IPS-NIHi11 (cell line): ENCODE measurements at places on chromosomes 2 and 18.

DNA sequence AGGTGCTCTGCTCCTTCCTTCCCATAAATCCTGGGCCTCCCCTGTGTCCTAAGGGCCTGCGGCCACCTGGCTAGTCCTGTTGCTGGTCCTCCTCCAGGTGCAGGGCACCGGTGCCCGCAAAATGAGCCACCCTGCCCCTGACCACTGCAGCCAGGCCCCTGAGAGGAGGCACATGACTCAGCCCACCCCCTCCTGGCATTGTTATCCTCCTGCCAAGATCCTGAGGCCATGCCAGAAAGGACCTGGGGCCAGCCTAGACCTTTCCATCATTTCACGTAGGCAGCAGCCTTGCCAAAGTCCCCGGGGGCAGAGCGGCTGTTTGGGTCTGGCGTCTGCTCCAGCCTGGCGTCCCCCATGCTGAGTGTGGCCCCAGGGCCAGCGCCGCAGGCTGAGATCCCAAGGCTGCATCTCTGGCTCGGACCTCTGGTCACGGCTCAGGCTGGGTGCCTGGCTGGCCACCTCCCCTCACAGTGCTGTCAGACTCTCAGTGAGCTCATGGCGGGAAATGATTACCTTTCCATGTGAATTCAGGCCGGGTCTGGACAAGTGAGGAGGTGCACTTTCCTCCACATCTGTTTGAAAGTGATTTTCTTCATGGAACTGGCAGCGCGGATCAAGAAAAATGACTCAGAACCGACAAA, 81.0 kb downstream of the NDUFA10 start:
- DNase-seq, result no peak

GRCh38 chr2:38862476-38862875, 13.3 kb downstream of the DHX57 start:
- no peak for DNase-seq

GRCh38 chr2:99944019-99944418, 198.4 kb downstream of the AFF3 start:
- DNase-seq, result no peak

DNA sequence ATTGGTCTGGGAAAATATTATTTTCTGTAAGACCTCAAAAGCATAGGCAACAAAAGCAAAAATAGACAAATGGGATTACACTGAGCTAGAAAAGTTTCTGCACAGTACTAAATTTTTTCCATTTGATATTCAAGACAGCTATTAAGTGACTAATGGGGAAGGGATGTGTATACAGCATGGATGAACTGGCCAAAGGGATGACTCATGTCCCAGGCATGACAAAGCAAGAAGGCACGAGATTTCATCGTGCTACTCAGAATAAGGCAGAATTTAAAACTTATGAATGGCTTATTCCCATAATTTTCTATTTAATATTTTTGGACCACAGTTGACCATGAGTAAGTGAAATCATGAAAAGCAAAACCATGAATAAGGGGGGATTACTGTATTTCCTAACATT, 1250.1 kb upstream of the GYPC start:
- no peak for DNase-seq

DNA sequence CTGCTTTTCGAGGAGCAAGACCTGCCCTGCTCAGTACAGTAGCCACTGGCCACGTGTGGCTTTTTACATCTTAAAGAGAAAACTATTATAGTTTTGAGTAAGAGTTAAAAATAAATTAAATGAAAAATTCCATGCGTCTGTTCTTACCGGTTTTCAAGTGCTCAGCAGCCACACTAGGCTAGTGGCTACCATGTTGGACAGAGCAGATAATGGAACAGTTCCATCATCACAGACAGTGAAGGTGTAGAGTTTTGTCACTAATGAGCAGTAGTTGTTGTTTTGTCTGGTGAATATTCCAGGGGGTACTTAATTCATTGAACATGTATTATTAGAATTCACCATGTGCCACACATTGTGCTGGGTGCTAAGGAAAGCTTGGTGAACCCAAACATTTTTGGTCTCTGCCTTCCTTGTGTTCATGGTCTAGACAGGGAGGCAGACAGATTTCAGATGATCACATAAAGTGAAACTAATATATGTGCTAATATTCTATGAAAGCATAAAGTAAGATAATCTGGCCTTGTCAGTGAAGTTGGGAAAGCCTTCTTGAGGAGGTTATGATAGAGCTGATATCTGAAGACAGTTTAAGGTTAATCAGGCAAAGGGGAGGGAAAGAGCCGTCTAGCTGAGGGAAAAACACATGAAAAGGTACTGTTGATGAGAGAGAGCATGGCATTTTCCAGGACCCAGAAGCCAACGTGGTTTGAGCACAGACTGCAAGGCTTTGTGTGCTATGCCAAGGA, 1.4 kb downstream of the ALMS1 start:
- no peak for DNase-seq

DNA sequence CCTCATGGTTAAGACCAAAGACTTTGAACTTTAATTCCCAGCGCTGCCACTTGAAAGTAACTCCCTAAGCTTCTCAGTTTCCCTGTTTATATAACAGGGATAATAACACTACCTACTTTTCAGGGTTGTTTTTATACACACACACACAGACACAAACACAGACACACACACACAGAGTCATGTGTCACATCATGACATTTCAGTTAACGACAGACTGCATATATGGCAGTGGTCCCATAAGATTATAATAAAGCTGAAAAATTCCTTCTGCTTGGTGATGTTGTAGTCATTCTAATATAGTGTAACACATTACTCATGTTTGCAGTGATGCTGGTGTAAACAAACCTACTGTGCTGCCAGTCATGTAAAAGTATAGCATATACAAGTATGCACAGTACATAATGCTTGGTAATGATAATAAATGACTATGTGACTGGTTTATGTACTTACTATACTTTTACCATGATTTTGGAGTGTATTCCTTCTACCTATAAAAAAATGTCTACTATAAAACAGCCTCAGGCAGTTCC, 89.2 kb upstream of the ITGA4 start:
- no peak for DNase-seq

DNA sequence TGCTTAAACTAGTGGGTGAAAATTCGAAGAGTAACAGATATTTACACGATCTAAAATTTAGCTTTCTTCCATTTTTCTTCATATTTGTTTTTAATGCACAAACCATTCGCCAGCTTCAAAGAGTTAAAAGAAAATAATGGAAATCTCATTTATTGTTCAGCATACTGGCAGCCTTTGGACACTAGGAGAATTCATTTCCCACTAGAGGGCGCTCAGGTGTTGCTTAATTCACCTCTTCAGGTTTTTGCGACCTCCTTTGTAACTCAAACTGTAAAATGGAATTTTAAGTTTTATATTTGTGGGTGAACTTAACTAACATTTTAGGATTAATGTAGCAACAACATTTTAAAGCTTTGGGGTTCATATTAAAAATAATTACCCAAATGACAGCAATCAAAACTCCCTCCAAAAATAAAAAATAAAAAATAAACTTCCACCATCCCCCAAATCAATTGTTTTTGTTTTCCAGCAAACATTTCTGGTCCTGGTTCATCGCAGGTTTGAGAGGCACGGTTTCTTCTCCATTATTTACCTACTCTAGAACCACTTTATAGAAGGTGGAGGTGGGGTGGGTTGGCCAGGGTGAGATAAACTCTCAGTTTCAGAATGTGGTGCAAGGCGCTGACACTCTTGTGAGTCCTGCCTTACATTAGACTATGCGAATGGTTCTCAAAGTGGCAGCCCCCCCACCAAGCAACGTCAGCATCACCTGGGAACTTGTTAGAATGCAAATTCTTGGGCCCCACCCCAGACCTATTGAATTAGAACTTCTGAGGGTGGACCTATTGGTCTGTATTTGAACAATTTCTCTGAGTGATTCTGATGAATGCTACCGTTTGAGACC, 24.7 kb upstream of the PNPT1 start:
- DNase-seq, result peak; percentile 42

DNA sequence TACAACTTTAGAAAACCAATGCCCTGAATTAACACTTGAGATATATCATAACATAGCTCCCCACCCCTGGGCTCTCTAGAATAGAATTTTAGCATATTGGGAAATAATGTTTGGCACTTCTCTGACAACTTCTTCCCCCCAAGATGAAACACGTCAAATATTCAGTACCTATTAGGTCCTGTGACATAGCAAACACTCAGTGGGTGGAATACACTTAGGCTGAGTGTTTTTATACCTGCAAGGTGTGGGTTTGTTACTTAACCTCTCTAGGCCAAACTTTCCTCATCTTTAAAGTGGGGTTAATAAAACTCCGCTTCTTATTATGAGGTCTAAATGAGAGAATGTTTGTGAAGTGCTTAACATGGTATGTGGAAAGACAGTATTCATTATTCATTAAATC, 56.1 kb downstream of the LAMA3 start:
- no peak for DNase-seq

GRCh38 chr2:233989221-233989858, 61.2 kb upstream of the SPP2 start:
- no peak for DNase-seq

DNA sequence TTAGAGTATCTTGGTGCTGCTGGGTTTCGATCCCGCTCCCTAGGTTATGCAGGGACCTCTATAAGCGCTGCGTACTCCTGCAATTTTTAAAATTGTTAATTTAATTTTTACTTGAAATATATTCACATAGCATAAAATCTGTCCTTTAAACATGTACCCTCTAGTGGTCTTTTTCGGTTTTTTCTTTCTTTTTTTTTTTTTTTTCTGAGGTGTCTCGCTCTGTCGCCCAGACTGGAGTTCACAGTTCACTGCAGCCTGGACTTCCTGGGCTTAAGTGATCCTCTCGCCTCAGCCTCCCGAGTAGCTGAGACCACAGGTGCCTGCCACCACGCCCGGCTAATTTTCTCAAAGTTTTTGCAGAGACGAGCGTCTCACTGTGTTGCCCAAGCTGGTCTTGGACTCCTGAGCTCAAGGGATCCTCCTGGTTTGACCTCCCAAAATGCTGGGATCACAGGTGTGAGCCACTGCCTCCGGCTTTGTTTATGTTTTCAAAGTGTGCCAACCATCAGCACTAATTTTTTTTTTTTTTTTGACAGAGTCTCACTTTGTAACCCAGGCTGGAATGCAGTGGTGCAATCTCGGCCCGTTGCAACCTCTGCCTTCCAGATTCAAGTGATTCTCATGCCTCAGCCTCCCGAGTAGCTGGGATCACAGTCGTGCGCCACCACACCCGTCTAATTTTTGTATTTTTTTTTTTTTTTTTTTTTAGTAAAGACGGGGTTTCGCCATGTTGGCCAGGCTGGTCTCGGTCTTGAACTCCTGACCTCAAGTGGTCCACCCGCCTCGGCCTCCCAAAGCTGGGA, 585 bp upstream of the MOB1A start:
- no peak for DNase-seq

DNA sequence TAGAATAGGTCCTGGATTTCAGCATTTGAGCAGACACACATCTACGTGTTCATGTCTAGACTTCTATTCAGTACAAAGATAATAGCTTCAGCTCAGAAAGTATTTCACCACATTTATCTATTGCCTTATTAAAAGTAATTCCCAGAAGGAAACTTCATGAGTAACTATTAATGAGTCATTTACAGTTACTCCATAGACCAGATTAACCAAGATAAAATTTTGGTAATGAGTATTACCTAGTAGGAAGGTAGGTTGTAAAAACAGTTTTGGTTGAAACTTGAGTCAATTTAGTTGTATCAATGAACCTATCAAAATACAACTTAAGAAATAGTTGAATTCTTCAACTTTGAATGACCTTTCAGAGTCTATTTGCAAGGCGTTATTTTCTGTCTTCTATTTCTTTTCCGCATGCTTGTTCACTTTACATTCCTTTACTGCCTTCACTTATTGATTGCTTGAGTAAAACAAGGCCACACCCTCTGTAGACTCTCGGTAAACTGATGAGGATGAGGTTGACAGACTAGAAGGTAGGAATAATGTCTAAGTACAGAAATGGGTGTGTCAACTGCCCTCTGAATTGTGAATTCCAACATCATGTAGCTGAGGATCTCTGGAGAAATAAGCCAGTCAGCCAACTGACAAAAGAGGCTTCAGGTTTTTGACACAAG, 1165.6 kb upstream of the ZEB2 start:
- DNase-seq, result no peak

- no peak for DNase-seq
Observed at GRCh38 chr2:227822416-227823003, 8.9 kb downstream of the CCL20 start.

DNA sequence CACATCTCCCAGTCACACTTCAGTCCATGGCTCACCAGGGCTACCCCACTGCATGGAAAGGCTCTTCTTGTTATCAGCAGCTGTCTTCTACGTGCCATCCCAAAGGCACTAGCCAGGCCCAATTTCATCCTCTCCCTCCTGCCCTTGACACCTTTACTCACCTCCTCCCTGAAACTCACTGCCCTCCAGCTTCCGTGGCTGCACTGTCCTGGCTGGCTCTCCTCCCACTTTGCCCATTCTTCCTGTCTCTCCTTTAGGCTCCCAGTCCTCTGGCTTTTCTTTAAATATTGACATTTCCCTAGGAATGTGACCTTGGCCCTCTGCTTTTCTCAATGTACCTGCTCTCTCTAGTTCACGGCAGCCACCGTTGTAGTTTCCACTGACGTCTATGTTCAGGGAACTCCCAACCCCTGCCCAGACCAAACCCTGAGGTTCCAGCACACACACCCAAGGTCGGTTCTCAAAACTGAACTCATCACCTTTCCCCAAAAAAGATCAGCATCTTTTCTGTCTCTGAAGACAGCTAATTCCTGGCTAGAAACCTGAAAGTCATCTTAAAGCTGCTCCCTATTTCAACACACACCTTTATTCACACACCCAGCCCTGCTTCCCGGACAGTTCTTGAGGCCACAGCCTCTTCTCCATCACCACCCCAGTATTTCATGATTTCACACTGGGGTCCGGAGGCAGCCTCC, 36.7 kb downstream of the WDFY1 start:
- DNase-seq, result no peak

GRCh38 chr2:234364661-234365060, 132.2 kb downstream of the ARL4C start:
- no peak for DNase-seq

DNA sequence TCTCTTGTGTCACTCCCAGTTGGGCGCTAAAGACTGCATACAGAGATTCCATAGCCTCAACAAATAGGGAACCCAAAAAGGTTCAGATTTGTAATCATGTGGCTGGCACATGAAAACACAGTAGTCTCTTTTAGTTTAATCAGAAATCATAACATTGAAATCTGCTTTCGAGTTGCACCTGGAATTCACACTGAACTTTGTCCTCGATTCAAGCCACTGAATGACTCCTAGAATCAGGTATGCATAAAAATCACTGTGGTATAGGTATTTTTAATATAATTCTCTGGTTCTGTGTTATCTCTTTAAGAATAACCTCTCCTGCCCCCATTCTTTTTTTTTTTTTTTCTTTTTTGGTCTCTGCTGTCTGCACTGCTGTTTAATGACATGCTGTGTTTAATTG, 150.2 kb downstream of the KCNH7 start:
- DNase-seq, result no peak

GRCh38 chr2:64852771-64853241, 136.4 kb upstream of the SLC1A4 start:
- DNase-seq, result no peak

DNA sequence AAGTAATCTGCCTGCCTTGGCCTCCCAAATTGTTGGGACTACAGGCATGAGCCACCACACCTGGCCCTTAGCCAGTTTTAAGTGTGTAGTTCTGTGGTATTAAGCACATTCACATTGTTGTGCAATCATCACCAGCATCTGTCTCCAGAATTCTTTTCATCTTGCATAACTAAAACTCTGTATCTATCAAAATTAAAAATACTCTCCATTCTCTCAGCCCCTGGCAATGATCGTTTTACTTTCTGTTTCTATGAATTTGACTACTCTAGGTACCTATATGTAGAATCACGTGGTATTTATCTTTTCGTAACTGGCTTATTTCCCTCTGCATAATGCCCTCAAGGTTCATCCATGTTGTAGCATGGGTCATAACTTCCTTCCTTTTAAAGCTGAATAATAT, 45.5 kb upstream of the CAVIN2 start:
- DNase-seq, result no peak
